ENCODE measurements at places on chromosomes 12 and 14. TPM values are rescaled to one million over a fixed set of nuclear protein-coding genes. Genes with fewer than 3 reads are reported as not detected.

Gene BBOF1
- 7.3 TPM for total RNA-seq

Gene A2M
- 632 TPM for total RNA-seq

Gene GPRC5D
- total RNA-seq, result not detected

Gene ERBB3
- 25.3 TPM for total RNA-seq

Gene CELA1
- not detected for total RNA-seq

Gene SCN8A
- 0.47 TPM for total RNA-seq

Gene TCL1B
- not detected for total RNA-seq

Gene LUM
- total RNA-seq, result 29.6 TPM

Gene ACSM4
- total RNA-seq, result not detected
